ENCODE measurements at places on chromosomes 11 and 22.

DNA sequence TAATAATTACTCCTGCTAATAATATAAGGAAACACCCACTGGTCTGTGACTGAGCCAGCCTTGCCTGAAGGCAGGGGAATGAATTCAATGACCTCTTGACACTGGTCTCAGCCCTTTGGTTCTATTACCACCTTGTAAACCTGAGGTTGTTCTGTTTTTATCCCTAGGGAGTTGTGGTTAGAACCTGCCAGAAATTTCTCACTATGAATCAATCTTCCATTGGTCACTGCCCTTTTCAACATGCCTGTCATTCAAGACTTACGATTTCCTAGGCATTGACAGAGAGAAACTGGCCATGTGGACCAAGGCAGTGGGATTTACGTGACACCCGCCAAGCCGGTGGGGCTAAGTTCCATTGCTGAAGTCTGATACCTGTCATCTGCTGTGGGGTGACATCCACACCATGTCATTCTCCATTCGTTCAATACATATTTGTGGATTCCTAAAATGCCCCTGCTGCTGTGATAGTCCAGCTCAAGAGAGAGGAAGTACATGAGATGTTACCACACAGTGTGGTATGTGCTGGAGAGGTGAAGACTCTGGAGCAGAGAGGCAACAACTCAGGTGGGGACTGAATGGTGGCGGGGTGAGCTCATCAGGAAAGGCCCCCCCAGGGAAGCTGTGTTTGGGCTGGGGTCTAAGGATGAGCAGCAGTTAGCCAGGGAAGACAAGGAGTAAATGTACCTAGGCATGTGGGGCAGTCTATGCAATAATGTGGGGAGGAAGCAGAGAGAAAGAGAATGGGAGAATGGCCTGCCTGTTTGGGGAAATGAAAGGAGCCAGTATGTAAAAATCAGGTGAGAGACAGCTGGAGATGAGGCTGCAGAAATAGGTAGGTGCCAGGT lies 15.2 kb upstream of the EHF start:
- DNase-seq = no peak

DNA sequence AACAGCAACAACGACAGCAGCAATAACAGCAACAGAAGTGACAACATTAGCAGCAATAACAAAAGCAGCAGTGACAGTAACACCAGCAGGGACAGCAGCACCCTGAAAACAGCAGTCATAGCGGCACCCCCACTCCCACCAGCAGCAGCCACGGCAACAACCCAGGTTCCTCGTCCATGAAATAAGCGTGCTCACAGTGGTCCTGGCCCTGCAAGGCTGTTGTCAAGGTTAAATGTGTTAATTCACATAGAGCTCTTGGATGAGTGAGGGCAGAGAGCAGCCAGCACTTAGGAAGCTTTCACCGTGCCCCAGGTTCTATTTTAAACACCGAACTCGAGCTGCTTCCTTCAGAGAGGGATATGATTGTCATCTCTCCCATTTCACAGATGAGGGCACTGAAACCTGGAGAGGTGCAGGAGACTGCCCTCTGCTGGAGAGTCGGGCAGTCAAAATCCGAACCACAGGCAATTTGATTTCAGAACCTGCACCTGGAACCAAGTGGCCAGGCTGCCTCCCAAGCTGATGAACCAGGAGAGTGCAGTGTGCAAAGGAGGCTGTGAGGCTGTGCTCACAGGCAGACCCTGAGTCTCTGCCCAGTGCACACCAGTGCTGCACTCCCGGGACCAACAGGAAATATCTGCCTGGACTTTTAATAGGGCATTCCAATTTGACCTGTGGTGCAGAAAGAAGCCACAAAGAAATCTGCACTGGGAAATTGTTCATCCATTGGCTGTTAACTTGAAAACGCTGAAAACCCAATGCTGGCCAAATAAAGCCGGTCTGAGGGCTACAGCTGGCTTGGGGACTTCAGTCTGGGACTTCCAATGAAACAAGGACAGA lies 22.9 kb upstream of the FGF3 start:
- DNase-seq = peak; percentile 42

DNA sequence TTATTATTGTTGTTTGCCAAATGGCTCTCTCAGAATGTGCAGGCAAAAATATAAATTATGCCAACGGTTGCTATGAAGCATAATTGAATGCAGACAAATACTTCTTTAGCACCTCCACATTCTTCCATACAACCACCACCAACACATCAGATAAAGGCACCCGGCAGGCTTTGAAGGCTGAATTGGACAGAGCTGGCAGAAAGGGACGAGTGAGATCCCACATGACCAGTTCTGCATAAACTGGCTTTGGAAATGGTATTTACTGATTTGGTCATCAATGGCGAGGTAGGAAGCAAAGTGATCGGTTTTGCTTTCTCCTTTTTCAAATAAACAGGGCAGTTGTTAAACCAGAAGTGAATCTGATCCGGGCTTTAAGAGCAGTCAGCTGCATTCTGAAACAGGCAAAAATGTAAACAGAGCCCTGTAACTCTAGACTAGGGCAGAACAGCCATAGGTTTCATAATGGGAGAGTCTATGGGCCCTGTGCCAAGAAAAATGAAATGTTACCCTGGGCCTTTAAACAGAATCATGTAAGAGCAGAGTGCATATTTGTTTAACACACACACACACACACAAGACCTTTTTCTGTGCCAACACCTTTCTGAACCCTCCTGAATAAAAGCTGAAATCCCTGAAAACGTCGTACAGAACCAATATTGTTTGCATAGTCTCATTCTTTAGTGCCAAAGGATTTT lies 97.7 kb downstream of the MPPED2 start:
- DNase-seq = no peak

- peak; percentile 53 for DNase-seq
These were observed 475 bp downstream of the MAPK12 start for GRCh38 chr22:50260801-50261614.

DNA sequence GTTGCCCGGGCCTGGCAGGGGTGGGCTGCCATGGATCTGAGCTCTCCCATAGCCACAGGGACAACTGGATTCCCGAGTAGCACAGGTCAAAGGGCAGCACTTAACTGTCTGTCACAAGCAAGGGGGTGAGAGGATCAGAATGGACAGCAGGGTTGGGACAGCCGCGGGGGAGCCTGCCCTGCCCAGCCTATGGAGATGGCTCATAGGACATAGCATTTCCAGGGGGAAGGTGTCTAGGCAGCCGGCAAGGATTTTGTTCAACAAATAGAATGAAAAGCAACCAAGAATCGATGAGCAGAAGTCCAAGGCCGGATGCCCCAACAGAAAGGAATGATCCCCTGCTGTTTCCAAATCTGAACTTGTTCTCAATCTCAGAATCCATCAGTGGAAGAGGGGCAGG lies 92.9 kb downstream of the RPS6KA4 start:
- no peak for DNase-seq

- DNase-seq = peak; percentile 30
These were observed 1.5 kb downstream of the DBX1 start for GRCh38 chr11:20158597-20159257.

DNA sequence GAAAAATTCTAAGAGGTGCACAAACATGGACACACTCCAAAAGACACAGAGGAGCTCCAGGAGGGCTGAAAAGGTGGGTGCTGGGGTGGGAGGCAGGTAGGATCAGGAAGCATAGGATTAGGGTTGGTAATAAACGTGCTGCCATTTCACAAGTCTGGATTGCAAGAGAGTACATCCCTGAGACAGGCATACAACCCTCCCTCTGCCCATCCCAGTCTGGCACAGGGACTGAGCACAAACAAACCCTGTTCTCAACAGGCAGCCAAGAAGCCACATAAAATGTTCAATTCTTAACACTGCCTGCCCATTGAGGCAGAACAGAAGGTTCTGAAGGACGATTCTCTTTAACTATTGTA lies 18.5 kb downstream of the SLC35F2 start:
- no peak for DNase-seq

- no peak for DNase-seq
These were observed 1862.9 kb upstream of the RAG2 start for GRCh38 chr11:38460896-38461295.

DNA sequence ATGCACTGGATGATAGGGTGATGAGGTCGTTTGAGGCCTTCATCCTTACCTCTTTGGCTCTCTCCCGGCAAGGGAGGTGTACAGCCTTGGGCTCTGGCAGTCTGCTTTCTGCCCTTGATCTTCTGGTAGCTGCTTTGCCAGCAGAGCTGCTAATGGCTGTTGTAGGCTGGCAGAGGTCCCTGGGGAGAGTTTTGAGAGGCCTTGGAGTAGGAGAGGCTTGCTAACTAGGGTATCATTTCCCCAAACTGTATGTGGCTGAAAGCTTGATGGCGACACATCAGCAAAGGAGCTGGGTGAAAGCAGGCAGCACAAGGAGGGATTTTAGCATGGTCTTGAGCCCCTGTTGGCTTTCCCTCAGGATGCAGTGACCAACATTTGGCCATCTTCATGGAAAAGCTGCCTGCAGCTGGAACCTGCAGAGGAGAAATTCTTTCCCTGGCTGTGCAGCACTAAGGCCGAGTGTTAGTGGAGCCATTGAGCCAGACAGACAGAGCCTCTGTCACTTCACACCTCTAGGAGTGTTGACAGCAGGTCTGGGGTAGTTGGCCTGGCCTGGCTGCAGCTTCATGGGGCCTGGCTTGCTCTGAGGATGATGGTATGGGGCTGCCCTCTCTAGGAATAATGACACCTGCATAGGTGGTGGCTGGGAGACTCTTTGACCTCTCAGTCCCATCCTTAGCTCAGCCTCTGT lies 3.5 kb upstream of the AMPD3 start:
- no peak for DNase-seq

Measured in activated T-cell treated with anti-CD3 and anti-CD28 coated beads, Interleukin-2, amount 50 U/mL, for 48 hours (primary cell).